ENCODE measurements at places on chromosomes 7 and 10.

DNA sequence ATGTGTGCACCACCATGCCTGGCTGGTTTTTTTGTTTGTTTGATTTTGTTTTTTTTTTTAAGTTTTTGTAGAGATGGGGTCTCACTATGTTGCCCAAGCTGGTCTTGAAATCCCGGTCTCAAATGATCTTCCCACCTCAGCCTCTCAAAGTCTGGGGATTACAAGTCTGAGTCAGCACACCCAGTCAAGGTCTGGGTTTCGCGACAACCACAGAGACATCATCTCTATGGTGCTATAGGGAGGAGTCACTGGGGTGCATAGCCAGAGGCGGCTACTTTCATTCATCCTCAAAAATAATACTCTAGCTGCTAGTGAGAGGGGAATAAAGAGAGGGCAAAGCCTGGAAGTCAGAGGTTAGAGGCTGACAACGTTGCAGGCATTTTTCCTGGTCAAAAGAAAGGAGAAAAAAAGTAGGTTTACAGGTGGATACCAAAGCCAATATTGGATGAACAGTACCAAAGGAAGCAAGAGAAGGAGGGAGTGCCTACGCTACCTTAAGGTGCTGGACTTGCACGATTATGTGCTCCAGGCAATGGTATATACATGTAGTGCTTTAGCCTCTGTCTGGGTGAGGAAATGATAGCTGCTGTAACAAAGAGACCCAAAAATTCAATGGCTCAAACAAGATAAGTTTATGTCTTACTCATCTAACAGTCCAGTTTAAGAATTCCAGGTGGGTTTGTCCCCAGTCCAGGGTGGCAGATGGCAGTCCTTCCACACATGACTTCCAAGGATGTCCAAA, 178.3 kb downstream of the SKIDA1 start:
- no peak for DNase-seq

DNA sequence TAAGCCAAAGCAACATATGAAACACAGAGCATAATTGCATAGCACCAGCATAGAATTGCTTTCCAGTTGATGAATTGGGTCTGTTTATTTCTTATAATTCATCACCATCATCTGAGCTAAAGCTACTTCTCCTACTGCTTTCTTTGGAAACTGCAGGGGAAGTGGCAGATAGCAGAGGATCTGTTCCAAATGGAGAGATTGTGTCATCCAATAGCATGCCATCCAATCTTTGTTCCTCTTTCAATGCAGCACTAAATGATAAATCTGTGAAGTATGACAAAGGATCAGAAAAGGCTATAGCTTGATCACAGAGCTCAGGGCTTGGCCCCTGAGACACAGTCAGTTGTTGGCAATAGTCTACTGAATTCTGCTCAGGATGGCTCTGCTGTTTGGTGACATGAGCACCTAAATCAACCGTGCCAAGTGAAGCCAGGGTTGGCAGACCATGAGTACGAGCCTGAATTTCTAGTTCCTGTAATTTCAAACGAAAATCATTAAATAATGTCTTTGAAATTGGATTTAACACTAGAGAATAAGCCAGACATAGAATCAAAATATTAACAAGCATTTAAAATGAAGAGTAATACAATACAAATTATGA, 90.0 kb downstream of the TFEC start:
- no peak for DNase-seq

GRCh38 chr10:7084280-7085005, 326.4 kb downstream of the SFMBT2 start:
- no peak for DNase-seq

DNA sequence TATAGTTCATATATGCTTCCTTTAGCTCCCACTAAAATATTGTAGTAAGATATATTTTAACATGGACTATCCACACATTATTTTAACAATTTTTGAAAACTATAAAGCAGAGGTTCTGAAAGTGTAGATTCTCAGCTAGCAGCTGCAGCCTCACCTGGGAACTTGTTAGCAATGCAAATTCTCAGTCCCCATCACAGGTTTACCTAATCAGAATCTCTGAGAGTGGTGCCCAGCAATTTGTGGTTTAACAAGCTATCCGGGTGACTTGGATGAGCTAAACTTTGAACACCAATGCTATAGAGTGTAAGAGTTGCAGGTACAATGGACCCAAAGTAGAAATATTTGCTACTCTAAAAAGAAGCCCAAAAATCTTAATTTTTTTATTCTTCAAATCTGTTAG, 99.8 kb upstream of the MDFIC start:
- no peak for DNase-seq

DNA sequence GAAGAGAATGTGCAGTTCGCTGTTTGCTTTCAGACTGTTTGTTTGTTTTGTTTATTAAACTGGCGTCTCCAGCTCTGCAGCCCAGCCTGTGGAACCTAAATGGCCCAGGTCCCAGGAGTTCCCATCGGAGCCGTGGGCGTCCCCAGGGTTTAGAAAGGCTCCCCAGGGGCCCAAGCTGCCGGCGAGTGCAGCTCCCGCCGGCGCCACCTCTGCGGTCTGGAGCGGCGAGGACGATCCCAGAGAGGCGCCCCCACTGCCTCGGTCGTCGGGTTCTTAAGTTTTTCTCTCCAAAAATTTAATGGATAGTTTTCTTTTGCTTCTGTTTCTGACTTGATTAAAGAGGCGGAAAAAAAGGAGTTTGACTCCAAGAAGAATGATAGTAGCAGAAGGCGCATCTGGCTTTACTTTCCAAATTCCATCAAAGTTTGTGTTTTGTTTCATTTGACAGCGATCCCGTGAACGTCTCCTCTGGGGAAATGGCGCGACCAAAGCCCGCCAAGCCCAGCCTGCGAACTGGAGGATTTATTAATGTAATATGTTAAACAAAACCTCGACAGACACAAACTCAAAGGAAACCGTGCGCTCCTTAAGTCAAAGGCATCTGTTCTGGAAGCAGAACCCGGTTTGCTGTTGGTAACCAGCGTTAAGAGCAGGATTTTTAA, 718 bp upstream of the FZD1 start:
- no peak for DNase-seq

DNA sequence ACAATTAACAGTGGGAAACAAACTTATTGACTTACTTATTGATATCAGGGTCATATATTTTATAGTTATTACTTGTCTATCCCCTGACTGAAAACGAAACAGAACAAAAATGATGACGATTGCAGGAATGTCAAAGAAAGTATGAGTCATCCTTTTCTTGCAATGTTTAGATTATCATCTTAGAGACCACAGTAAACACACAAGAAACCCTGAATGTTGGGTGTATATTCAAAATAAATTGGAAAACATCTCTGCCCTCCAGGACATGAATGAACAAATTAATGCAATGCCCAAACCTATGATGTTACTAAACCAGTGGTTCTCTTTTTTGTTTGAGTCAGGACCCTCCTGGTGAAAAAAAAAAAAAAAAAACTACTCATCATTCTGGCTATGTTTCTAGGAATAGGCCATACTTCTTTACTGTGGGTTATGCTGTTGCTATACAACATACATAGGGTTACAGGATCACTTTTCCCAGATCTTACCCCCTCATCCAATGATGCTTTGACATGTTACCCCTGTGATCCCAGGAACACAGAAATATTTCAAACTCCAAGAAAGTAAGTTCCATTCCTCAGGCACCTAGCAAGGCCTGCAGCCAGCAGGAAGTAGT, 623.4 kb upstream of the IGFBP3 start:
- DNase-seq = peak; percentile 50

DNA sequence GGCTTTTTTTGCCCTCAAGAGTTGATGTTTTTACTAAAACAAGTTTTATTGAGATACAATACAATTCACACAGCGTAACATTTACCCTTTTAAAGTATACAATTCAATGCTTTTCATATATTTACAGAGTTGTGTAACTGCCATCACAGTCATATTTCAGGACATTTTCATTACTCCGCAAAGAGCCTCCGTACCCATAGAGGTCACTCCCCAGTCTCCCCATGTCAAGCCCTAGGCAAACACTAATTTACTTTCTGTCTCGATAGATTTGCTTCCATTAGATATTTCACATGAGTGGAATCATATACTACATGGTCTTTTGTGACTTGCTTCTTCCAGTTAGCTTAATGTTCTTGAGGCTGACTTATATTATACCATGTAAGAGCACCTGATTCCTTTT, 183.8 kb downstream of the PRKCQ start:
- DNase-seq = no peak

GRCh38 chr10:21150166-21150565, 253.1 kb upstream of the NEBL start:
- DNase-seq = no peak

DNA sequence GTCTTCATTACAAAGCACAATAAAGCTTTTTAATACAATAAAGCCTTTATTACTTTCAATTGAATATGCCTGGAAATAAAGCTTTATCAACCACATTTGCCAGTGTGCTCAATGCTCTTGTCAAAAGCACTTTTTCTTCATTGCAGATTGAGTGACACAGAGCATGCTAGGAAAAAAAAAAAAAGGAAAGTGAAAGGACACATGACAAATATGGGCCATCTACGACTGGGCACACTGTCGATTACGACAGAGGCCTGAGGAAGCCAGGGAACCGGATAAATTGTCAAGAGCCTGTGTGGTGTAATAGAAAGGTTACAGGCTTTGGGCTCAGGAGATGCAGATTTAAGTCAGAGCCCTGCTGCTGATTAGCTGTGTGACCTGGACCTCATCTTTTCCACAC, 84.8 kb upstream of the LRGUK start:
- DNase-seq = no peak

GRCh38 chr7:17994079-17994850, 33.4 kb downstream of the PRPS1L1 start:
- no peak for DNase-seq

DNA sequence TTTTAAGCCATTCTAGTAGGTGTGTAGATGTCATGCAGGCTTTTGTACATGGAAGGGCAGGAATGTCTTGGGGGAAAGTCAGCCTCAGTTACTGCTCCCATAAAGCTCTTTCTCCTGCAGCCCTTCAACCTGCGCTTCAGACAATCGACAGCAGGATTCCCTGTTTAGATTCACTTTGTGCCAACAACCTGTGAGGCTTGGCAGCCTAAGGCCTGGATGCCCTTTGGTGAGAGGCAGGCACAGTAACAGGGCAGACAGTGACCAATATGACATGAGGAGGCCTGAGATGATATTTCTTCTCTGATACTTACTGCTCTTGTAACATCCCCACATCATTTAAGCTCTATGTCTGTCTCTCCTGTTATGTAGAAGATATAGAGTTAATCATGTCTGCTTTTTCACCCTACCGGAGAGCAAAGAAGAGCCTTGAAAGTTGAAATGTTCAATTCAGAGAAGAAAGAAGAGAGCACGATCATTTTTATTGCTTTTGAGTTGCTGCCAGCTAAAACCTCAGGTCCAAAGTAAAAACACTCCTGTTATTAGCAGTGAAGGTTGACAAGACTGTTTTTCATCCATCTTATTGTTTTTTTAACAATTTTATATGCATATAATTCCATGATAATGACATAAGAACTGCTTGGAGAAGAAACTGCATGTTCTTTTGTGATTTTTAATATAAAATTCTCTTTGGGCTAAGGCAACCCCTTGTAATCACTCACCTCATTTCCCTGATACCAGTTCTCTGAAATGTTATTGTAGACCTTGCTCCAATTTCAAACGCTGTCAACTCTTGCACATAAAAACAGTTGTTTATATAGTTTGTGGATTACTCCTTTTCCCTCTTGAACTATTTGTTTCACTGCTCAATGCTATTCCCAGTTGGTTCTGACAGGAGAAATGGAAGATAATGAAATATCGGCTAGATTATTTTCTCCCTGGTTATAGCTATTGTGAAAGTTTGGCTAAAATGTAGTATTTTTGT, 140.9 kb downstream of the GALNT17 start:
- DNase-seq = no peak

DNA sequence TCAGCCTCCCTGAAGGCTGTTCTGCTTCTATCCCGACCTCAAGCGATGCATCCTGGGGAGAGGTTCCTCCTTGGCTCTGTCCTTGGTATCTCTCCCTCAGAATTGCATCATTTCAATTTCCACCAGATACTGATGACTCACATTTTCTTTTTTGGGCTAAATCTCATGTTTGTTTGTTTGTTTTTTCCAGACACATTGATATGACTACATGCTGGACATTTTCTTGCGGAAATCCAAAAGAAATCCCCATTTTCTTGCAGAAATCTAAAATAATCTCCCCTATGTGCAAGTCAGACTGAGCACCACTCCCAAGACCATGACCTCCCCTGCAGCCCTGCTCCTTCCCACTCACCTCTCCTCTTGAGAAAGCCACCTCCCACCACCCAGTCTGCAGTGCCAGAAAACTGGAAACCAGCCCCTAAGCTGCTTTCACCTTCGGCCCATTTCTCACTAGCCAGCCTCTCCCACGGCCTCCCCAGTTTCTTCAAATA, 260.2 kb upstream of the PRKCQ start:
- DNase-seq = no peak

- no peak for DNase-seq
Measured at GRCh38 chr7:64997927-64998391, 7.1 kb upstream of the ZNF117 start.

DNA sequence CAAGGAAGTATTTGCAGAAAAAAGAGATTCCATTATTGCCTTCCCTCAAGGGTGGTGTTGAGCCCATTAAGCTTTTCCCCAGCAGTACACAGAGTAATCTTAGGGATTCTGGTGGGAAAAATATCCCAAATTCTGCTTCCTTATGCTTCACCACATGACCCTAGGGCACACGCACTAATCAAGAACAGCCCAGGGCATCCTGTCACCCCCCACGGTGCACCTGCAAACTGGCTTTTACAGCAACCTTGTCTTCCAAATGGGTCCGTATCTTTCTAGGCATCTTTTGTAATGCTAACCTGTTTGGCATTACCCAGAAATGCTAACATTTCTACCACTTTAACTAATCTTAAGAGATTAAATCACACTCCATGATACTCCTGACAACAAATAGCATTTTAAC, 926 bp upstream of the C7orf33 start:
- no peak for DNase-seq

DNA sequence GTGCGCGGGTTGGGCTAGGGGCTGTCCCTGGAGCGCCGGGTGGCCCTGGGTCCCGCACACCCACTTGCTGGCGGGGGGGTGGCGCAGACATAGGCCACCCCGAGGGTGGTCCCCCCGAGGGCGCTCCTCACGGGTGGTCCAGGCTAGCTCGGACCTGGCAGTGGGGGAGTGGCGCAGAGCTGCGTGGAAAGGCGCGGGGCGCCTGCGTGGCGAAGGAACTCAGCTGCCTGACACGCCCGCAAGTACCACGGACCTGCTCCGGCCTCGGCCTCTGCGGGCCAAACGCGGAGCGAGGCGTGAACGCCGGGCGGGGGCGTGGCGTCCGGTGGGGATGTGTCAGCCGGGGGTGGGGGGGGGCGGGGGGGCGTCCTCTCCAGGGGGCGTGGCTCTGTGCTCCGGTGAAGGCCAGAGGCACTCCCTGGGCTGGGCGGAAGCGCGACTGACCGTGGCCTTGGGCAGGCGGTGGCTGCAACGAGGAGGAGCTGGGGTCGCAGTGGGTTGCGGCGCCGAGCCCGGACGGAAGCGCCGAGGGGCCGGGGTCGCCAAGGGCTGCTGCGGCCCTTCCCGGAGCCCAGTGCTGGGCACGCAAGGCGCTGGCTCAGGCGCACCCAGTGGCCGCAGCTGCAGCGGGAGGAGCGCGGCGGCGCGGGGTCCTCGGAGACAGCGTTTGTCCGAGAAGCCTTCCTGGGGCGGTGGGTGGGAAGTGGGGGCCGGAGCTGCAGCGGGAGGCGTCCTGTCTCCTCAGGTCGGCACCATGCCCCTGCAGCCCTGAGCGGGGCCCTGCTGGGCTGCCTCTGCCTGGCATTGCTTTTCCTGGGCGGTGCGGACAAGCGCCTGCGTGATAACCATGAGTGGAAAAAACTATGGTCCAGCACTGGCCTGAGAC, 58.9 kb upstream of the NUPR2 start:
- DNase-seq = no peak
